ENCODE measurements at places on chromosomes 6 and 20.

DNA sequence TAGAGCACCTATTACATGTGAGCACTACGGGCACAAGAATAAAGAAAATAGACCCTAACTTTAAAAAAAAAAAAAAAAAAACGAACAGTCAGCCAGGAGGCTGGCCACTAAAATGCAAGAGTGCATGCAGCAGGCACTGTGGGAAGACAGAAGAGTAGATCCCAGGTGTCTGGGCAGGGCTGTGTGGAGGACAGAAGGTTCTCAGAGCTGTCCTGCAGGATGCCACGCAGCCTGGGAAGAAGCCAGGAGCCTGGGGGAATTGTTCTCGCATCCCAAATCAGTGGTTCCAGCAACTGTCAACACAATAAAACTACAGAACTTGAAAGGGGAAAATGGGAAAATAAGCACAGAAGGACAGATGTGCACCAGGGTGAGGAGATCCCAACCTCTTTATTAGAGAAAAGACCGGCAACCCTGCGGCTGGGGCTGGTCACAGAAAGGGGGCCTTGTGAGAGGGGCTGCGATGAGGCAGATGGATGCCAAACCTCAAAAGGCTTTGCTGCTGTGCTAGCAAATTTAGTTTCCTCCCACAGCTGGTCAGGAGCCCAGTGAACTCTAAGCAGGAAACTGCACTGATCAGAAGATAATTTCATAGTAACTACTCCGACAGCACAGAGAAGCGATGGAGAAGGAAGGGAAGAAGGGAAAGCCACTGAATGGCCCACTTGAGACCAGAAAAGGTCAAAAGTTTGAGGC, 30.9 kb downstream of the MAP3K5 start:
- DNase-seq: no peak

DNA sequence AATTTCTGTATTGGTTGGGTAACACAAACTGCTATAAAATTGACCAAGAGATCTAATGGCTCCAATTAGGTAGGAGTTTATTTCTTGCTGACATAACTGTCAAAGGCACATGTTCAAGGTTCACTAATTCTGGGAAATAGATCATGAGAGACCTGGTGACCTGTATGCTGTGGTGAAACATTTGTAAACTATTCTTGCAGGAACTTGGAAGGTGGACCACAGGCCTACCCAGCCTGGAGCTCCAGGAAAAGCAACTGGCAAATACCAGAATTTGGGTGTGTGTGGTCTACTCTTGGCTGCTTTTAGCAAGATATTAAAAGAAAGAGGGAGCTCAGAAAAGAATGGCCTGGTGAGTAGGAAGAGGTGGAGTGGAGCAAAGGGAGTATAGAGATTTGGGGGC, 184.6 kb downstream of the QKI start:
- no peak for DNase-seq

DNA sequence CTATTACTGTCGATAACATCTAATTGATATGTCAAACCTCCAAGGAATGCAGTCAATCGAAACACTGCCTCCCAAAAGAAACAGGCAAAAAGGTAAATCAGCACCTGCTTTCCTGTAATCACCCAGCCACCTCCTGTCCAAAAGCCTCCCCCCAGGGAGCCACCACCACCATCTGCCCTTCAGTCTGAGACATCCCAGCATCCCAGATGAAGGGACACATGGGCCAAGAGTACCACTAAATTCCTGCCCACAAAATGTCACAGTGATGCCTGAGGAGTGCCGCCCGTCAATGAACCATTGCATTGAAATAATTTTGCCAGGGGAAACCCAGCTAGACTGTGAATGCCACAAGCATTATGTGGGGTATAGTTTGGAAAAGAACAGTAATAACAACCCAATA, 401.7 kb downstream of the ZFAND3 start:
- no peak for DNase-seq

- DNase-seq: no peak
These were observed 387.2 kb downstream of the TBC1D32 start for GRCh38 chr6:120947111-120947510.

GRCh38 chr20:62143081-62143956, at the start of the genes PSMA7 and SS18L1:
TSS of gene PSMA7 (minus strand) at chr20:62143394. CDS start at chr20:62143303, 91 bp downstream.
TSS of gene SS18L1 (plus strand) at chr20:62143769. CDS start at chr20:62143821, 52 bp downstream.
- peak; percentile 69 for DNase-seq

GRCh38 chr6:138183790-138184134, 22.0 kb downstream of the ARFGEF3 start:
- DNase-seq: no peak

DNA sequence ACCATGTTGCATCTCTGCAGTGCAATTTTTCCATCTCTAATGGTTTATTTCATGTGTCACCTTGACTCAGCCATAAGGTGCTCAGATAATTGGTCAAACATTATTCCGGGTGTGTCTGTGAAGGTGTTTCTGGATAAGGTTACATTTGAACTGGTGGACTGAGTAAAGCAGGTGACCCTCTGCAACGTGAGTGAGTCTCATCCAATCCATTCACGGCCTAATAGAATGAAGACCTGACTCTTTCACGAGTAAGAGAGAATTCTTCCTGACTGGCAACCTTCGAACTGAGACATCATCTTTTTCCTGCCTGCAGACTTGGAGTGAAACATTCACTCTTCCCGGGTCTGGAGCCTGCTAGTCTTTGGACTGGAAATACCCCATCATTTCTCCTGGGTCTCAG, 77.1 kb upstream of the SLC22A23 start:
- DNase-seq: no peak

- DNase-seq: no peak
These were observed 325.0 kb downstream of the CDC5L start for GRCh38 chr6:44712353-44713111.

- no peak for DNase-seq
These were observed 131.2 kb upstream of the CDYL start for GRCh38 chr6:4644996-4645395.

GRCh38 chr20:18195931-18196330, 58.3 kb downstream of the KAT14 start:
- DNase-seq: no peak

DNA sequence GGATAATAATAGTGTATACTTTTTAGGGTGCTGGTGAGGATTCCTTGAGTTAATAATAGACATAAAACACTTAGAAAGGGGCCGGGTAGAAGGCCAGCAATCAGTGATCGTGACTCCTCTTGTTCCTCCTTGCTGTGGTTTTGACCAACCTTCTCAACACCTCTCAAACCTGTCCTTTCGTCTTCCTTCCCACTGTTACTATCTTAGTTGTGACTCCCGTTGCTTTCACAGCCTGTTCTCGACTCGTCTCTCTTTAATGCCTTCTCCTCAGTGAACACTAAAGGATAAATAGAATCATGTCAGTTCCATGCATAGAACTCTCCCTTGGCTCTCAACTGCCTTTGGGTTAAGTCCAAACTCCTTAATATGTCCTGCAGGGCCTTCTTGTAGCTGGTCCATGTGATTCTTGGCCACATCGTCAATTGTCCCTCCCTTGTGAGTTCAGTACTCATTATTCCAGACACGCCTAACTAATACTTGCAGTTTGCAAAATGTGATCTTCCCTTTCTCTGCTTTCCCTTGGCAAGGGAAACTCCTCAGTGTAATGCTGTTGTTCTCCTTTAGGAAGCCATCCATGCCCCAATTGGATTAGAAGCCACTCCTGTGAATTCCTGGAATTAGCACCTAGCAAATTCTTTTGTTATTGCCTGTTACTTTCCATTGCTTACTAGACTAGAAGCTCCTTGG, 164.9 kb downstream of the UTRN start:
- no peak for DNase-seq

DNA sequence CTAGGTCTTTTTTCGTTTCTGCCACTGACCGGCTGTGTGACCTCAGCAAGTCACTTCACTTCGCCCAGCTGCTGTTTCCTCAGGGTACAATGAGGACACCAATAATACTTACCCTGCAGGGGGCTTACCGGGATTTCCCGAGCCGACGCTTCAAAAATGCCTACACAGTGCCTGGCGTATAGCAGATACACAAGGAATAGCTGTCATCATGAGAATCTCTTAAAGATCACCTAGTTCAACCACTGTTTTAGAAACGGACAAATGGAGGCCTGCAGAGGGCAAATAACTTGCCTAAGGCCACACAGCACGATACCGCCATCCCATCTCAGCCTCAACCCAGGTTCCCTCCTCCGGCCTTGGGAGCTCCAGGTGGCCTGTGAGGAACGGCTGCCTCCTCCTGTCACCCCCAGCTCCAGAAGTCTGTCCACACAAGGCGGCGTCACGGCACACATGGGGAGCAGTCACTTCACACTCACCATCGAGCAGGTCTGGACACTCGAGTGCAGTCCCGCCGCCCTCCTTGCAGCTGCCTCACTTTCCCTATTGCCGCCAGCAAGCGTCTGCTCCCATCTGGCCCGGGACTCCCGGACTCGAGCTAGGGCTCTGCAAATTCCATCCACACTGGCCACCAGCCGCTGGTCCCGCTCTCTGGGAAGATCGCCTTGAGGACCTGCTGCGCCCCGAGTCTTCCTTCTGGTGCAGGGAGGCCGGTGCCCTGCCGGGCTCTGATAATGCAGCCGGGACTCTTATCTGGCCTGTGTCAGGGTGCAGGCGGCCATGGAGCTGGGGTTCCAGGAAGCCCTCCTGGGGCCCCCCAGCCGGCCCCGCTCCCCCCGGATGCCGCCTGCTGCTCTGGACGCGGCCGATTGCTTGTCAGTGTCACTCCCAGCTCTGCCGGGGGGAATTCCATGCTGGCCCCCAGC, at the start of gene RIPOR3:
Gene RIPOR3 (minus strand): TSS at position 893 of the 923 bp plus-strand sequence. CDS start 414 bp downstream, at position 479.
- DNase-seq: no peak

- DNase-seq: no peak
These were observed 74.8 kb upstream of the KIF16B start for GRCh38 chr20:16647875-16648597.

GRCh38 chr20:61731363-61732181, 334.1 kb downstream of the TAF4 start:
- no peak for DNase-seq

- DNase-seq: no peak
These were observed 30.8 kb downstream of the NHSL1 start for GRCh38 chr6:138468320-138469015.

- DNase-seq: no peak
These were observed 104.6 kb upstream of the RSPO3 start for GRCh38 chr6:127013865-127014264.

DNA sequence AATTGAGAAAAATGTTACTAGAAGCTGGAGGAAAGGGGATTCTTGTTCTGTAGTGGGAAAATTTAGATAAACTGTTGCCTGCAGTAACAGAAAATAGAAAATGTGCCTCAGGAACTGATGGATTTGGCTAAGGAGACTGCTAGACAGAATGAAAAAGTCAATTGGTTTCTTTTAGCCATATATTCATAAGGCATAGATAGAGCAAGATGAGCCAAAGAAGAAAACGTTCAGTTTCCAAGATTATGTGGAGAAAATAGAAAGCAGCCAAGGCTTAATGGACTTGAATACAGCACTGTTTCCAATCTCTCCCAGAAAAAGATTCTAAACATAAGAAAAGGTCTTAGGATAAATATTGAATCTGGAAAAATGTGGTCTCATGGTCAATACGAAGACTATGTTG, 115.1 kb upstream of the TCF21 start:
- no peak for DNase-seq

GRCh38 chr20:33832103-33832804, 21.1 kb downstream of the CHMP4B start:
- DNase-seq: no peak

- DNase-seq: no peak
These were observed 97.9 kb upstream of the PTPRT start for GRCh38 chr20:43287637-43288036.

- DNase-seq: no peak
These were observed 146.5 kb upstream of the COL21A1 start for GRCh38 chr6:56393615-56394612.

GRCh38 chr6:150229436-150230163, 86.8 kb downstream of the PPP1R14C start:
- DNase-seq: no peak

All from stimulated activated CD8-positive, alpha-beta memory T cell treated with anti-CD3 and anti-CD28 coated beads, Interleukin-4, amount 100 ng/mL, for 1 hour (primary cell).